ENCODE measurements at places on chromosomes 7 and 10.

GRCh38 chr10:129768437-129769355, 195.4 kb downstream of the EBF3 start:
- no peak for DNase-seq

DNA sequence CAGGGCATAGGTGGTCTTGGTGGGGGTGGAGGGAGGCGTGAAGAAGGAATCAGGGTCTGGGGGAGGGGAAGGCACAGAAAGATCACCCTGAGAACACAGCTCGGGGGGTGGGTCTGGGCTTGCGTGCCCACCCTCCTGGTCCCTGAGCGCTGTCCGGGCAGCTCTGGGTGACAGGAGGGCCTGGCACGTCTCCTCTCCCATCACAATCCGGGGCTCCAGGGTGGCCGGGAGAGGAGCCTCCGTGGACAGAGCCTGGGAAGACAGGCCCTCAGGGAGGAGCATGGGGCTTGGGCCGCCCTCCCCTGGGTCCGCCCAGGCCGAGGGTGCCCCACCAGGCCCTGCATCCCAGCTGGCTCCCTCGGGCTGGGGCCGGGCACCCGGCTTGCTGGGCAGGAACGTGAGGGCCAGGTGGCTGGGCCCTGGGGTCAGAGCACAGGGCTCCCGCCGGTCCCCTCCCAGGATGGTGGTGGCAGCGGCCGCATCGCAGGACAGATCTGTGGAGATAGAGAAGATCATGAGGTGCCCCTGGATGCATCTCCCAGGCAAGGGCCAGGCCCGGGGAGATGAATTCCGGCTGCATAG, 3.1 kb downstream of the NACAD start:
- DNase-seq: no peak

DNA sequence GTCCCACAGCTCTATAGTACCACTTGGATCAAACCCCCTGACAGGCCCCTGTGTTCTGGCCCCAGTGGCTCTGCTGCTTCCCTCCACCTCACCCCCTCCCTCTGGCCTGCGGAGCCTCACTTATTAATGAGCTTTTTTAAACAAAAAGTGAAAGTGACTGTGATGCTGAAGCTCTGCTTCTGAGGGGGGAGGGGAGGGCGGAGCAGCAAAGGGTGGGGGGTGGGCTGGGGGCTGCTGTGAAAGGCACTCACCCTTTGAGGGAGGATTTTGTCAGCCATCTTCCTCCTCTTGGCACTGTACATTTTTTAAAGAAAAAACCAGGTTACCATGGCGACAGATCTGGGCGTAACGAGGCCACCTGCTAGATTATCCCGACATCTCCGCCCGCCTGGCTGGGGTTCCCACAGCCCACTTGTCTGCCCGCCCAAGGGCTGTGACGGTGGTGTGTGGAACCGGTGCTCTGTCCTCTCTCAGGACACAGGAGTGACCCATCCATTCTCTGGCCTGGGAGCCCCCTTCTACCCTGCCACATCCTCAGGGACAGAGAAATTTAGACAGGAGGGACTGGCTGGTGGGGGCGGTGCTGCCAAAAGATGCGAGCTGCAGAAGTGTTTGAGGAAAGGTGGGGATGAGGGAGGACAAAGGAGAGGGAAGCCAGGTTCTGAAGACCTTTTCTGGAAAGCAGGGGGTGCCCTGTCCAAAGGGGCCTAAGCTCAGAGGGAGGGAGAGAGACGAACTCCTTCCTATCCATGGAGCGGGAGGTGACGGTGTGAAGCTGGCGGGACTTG, 4.9 kb downstream of the SMARCD3 start:
- no peak for DNase-seq

GRCh38 chr7:141701489-141702046, 398 bp downstream of the DENND11 start:
- no peak for DNase-seq

GRCh38 chr10:16520900-16521299, 779 bp downstream of the C1QL3 start:
- DNase-seq: no peak

GRCh38 chr10:96402417-96403305, 43.9 kb upstream of the OPALIN start:
- no peak for DNase-seq

- DNase-seq: no peak
These were observed 62.0 kb upstream of the ST8SIA6 start for GRCh38 chr10:17516376-17516775.

DNA sequence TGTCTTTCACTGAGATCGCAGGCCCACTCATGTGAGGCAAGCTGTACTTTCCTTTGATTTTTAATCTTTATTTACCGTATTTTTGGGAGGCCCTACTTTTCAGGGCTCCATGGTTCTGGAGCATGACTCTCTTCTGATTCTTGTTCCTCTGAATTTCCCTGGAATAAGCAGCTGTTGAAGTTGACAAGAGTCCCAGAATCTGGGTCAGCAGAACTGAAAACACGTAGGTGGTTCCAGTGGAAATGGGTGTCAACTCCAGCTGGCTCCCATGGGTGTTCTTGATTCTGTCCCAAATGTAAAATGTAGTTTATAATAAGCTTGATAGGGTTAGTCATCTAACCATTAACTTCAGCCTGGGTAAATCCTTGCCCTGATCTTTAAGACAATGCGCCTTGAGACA, 409.4 kb downstream of the GATA3 start:
- DNase-seq: no peak

GRCh38 chr7:95687759-95688343, 84.5 kb upstream of the DYNC1I1 start:
- no peak for DNase-seq

- DNase-seq: no peak
These were observed 2.4 kb downstream of the OTUD1 start for GRCh38 chr10:23441251-23441650.

- DNase-seq: no peak
These were observed 244.4 kb downstream of the TNS3 start for GRCh38 chr7:47337531-47337930.

- no peak for DNase-seq
These were observed 9.7 kb upstream of the ADAMTS14 start for GRCh38 chr10:70662362-70663220.

DNA sequence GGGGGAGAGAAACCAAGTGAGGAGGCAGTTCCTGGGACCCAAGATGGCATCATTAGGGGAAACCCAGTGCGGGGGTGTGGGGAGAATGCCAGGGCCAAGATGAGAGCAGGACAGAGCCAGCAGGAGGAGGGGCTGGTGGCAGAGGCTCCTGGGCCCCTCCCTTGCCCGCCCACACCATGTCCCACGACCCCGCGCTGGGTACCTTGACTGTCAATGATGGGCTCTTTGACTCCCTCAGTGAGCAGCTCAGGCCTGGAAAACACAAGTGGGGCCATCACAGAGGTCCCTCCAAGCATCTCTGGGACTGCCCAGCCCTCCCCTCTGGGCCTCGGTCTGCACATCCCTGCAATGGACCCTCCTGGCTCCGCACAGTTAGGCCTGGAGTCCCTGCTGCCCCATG, 75.4 kb downstream of the RABGEF1 start:
- DNase-seq: no peak

DNA sequence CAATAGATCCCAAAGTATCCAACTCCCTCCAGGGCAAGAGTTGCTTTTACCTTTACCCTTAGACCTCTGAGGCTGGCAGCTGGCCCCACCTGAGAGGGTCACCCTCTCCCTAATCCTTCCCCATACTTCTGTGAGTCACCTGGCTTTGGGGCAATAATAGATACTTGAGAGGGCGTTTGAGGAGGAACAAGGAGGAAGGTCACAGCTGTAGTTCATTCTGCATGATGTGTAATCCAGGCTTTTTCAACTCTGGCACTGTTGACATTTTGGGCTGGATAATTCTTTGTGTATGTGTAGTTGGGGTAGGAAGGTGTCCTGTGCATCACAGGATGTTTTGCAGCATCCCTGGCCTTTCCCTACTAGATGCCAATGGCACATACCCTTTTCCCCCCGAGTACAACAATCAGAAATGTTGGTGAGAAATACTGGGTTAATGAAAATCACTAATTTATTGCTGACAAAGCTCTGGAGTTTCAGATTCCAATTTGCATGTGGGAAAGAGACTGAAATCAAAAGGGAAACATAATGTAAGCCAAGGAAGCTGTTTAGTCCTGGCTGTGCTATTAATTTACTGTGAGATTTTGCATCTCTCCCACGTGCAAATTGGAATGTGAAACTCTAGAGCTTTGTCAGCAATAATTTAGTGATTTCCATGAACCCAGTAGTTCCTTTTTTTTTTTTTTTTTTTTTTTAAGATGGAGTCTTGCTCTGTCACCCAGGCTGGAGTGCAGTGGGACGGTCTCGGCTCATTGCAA, 3.6 kb downstream of the BLVRA start:
- no peak for DNase-seq

DNA sequence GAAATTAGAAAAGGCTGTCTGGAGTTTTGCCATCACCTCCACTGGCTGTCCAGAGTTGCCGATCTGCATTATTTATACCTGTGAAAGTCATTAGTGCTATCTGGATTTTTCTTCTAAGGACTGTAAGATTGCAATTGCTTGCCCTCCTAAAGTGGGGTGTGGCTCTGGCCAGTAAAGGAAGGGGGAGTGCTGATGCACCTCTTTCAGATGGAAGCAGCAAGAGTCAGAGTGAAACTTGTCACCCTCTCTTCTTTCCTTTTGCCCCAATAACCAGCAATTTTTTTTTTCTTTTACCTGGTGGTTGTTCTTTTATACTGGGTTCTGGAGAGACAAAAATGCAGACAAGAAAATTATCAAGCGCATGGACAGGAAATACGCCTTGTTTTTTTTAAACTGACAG, 527.4 kb upstream of the NRP1 start:
- no peak for DNase-seq

- DNase-seq: no peak
These were observed 3.8 kb downstream of the VPS41 start for GRCh38 chr7:38905056-38905759.

GRCh38 chr10:14063531-14064285, 267.0 kb downstream of the FRMD4A start:
- no peak for DNase-seq

DNA sequence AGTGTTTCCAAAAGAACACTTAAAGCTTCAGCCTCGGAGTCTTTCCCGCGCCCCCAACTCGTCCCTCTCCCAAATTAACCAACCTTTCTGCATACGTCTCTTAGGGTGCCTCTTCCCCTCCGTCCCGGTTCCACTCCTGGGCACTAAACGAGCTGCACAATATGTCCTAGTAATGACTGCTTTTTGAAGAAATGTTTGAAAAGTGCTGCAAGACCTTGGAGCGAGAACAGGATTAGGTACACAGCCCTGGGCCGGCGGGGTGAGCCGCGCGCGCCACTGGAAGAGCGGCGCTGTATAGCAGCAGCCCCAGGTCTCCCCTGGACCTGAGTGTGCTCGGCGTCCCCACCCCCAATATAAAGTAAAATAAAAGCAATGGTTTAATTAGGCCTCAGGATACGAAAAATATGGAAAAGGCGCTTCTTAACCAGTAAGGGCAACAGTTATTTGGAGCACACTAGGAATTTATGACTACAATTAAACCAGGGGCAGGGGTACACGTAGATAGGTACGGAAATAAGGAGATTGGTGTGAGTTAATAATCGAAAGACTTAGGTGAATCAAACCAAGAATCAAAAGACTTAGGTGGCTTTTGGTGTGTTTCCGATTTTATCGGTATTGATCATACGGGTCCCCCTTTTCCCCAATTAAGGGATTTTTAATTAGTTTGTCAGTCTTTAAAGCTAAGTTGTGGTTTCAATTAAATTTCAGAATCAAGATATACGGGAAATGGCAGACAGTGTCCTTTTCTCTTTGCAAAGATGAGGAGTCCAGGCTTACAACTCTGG, 1.9 kb downstream of the TET1 start:
- DNase-seq: no peak

GRCh38 chr7:48876087-48876486, 48.3 kb upstream of the CDC14C start:
- no peak for DNase-seq

DNA sequence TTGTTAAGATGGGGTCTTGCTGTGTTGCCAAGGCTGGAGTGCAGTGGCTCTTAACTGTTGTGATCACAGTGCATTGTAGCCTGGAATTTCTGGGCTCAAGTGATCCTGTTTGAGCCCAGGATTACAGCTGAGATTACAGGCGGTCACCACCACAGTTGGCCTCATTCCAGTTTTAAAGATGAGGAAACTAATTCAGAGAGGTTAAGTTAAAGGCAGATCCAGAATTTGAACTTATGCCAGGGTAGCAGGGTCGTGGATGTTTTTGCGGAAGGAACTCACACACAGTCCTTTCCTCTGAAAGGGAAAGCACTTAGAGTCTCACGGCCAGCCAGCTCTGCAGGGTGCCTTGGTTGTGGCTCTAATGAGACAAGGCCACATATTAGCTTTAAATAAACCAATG, 84.7 kb downstream of the MMRN2 start:
- DNase-seq: no peak

DNA sequence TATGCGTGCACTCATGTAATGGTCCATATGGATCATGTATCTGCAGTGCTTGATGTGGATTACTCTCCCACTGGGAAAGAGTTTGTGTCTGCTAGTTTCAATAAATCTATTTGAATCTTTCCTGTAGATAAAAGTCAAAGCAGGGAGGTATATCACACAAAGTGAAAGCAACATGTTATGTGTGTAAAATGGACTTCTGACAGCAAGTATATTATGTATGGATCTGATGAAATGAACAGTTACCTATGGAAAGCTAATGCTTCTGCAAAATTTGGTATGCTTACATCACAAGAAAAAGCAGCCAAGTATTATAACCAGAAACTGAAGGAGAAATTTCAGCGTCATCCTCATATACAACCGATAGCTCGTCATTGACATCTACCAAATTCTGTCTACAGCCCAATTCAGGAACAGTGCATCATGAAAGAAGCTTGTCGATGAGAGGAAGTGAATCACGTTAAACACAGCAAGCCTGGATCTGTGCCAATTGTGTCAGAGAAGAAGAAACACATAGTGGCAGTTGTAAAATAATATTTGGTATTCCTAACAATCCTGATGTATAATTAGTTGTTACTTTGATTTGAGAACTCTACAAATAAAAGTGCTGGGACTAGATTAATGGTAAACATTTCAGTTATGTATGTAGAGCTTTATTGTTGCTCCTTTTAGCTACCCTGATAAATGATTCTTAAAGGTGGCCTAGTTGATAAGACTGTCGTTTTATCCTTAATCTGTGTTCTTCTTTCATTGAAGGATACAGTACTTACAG, 14.2 kb upstream of the SYPL1 start:
- no peak for DNase-seq

- DNase-seq: no peak
These were observed 3.5 kb upstream of the AEBP1 start for GRCh38 chr7:44100458-44101302.

- DNase-seq: no peak
These were observed 16.1 kb downstream of the BRAT1 start for GRCh38 chr7:2539031-2539911.

DNA sequence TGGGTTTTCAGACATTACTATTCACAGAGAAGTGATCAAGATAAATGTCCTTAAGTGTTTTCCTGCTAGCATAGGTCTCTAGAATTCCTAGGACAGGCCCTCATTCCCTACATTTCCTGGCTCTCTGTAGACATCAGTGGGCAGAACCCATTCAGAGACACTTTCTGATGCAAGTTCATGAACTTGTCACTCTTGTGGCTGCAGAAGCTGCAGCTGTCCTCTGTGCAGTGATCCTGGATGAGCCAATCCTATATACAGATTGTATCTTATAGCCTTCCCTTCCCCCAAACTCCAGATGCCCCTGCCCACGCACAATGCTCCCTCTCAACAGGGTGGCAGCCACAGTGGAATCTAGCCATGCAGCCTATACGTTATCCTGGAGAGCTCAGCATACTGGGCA, 12.6 kb upstream of the GRB10 start:
- DNase-seq: no peak

GRCh38 chr10:62866451-62866850, 50.3 kb upstream of the EGR2 start:
- DNase-seq: no peak

GRCh38 chr10:49550563-49550962, 11.6 kb upstream of the ERCC6 start:
- DNase-seq: no peak

- no peak for DNase-seq
These were observed 161.4 kb downstream of the ELMO1 start for GRCh38 chr7:37287131-37287855.

All from esophagus squamous epithelium (tissue), 5 donors.